Thoracic aorta (tissue), 2 donors: ENCODE measurements at places on chromosomes 16 and 17. TPM values are rescaled to one million over a fixed set of nuclear protein-coding genes. Genes with fewer than 3 reads are reported as not detected.

GRCh38 chr17:47145351-47145750, 43.7 kb downstream of the CDC27 start:
- H3K36me3 ChIP-seq: peaks cover 34% of the 10 kb centered on the region
- no peak overlapping the region for H3K27ac ChIP-seq
- DNase-seq: no peak
- H3K27me3 ChIP-seq: no peaks in the 10 kb centered on the region

GRCh38 chr16:85798283-85798776, 1.0 kb downstream of the EMC8 start:
- H3K4me3 ChIP-seq: peak overlapping the region; percentile 96
- H3K27me3 ChIP-seq: no peaks in the 10 kb centered on the region
- H3K36me3 ChIP-seq: peaks cover 17% of the 10 kb centered on the region
- peaks cover 25% of the 10 kb centered on the region for H3K4me1 ChIP-seq
- no peak for DNase-seq
- no peak overlapping the region for H3K27ac ChIP-seq

Gene SPNS2
- total RNA-seq: 9.1 TPM

- peak overlapping the region; percentile 84 for H3K27ac ChIP-seq
- peak overlapping the region; percentile 72 for H3K4me3 ChIP-seq
- H3K27me3 ChIP-seq: no peaks in the 10 kb centered on the region
- peaks cover 11% of the 10 kb centered on the region for H3K4me1 ChIP-seq
Measured at GRCh38 chr16:56357241-56357764, 68.0 kb downstream of the AMFR start.

DNA sequence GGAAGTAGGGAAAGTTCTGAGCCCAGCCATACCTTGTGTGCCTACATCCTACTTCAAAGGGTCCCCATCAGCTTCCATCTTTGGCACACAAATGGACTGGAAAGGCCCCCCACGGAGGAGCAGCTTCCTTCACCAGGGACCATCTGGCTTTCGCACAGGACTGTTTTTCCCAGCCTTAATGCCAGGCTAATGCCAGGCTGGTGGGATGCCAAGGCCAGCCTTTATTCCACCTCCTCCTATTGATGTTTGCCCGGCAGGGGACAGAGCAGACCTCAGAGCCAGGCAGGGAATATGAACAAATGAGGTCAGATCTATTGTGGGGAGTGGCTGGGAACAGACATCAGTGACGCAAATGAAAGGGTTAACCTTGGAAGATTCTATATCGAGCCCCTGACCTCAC, 5.7 kb downstream of the GPR179 start:
- no peaks in the 10 kb centered on the region for H3K36me3 ChIP-seq
- no peak for DNase-seq
- H3K4me1 ChIP-seq: no peaks in the 10 kb centered on the region
- H3K4me3 ChIP-seq: no peak overlapping the region
- H3K27me3 ChIP-seq: no peaks in the 10 kb centered on the region

GRCh38 chr17:1764284-1764683, 2.4 kb downstream of the SERPINF1 start:
- H3K27ac ChIP-seq: peak overlapping the region; percentile 1
- no peaks in the 10 kb centered on the region for H3K36me3 ChIP-seq
- no peak for DNase-seq
- H3K27me3 ChIP-seq: no peaks in the 10 kb centered on the region
- peaks cover 18% of the 10 kb centered on the region for H3K4me1 ChIP-seq
- no peak overlapping the region for H3K4me3 ChIP-seq

DNA sequence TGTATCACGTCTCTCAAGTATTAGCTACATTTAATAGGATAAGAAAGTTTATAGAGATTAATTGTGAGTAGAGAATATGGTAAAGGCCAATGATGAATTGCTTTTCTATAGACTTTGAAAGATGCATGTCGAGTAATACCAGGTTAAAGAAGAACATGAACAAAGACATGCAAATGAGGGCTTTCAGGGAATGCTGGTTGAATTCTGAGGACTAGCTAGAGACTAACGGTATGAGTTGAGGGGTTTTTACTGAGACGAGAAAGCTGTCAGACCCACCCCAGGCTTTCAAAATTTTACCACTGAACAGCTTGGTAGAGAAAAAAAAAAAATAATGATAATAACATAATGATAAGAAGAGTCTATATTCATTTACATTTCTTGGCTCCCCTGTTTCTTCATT, 796.0 kb upstream of the CDH8 start:
- no peak overlapping the region for H3K27ac ChIP-seq
- no peak for DNase-seq
- H3K4me3 ChIP-seq: no peak overlapping the region
- H3K27me3 ChIP-seq: no peaks in the 10 kb centered on the region
- H3K36me3 ChIP-seq: no peaks in the 10 kb centered on the region
- no peaks in the 10 kb centered on the region for H3K4me1 ChIP-seq

DNA sequence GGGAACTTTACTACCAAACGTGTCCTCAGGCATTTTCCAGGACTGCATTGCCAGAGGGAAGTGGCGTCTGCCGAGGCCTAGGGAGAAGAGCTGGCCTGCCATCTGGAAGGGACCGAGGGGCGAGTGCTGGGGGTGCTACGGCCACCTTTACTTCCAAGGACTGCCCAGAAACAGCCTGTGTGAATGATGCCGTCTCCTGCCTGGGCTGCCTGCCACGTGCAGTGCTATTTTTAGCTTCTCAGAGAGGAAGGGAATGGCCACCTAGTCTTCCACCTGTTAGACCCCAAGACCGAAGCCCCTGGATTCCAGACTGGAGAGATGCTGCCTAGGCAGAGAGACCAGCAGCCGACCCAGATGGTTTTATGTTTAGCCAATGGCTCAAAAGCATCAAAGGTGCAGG, 57.2 kb downstream of the VAC14 start:
- no peak overlapping the region for H3K27ac ChIP-seq
- H3K4me3 ChIP-seq: no peak overlapping the region
- no peaks in the 10 kb centered on the region for H3K36me3 ChIP-seq
- no peaks in the 10 kb centered on the region for H3K27me3 ChIP-seq
- no peak for DNase-seq

Gene IGFBP4
- 310 TPM for total RNA-seq

- H3K4me1 ChIP-seq: peaks cover 61% of the 10 kb centered on the region
- H3K4me3 ChIP-seq: peak overlapping the region; percentile 60
- H3K36me3 ChIP-seq: peaks cover 17% of the 10 kb centered on the region
- H3K27ac ChIP-seq: peak overlapping the region; percentile 97
- no peaks in the 10 kb centered on the region for H3K27me3 ChIP-seq
- DNase-seq: peak; percentile 23
Measured at GRCh38 chr16:87461466-87461991, 31.3 kb downstream of the ZCCHC14 start.

- H3K4me3 ChIP-seq: no peak overlapping the region
- H3K27me3 ChIP-seq: no peaks in the 10 kb centered on the region
- H3K36me3 ChIP-seq: peaks cover 57% of the 10 kb centered on the region
- H3K4me1 ChIP-seq: peaks cover 14% of the 10 kb centered on the region
- H3K27ac ChIP-seq: no peak overlapping the region
- no peak for DNase-seq
Measured at GRCh38 chr17:21298983-21299519, 14.5 kb downstream of the MAP2K3 start.

GRCh38 chr16:4301177-4301576, 14.7 kb upstream of the GLIS2 start:
- H3K4me1 ChIP-seq: peaks cover 12% of the 10 kb centered on the region
- no peak overlapping the region for H3K4me3 ChIP-seq
- H3K27ac ChIP-seq: no peak overlapping the region
- no peak for DNase-seq
- H3K27me3 ChIP-seq: no peaks in the 10 kb centered on the region

Gene IKZF3
- 5.6 TPM for total RNA-seq

DNA sequence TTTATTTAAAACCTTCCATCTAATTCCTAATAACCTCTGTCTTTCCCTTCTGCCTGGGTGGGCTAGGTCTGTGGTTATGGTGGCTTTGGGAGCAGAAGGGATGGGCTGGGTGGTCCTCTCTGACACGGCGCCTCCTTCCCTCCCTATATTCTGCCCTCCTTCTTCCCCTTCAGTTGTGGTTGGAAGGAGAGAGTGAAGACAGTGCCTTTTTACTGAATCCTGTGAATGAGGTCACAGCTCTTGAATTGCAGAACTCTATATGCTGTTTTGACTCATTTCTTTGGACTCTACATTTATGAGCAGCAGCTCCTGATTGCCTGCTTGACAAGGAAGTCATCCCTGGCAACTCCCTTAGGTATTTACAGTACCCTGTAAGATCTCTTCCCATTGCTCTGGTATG, 256.0 kb upstream of the ELAC2 start:
- H3K36me3 ChIP-seq: no peaks in the 10 kb centered on the region
- no peaks in the 10 kb centered on the region for H3K27me3 ChIP-seq
- H3K27ac ChIP-seq: no peak overlapping the region

DNA sequence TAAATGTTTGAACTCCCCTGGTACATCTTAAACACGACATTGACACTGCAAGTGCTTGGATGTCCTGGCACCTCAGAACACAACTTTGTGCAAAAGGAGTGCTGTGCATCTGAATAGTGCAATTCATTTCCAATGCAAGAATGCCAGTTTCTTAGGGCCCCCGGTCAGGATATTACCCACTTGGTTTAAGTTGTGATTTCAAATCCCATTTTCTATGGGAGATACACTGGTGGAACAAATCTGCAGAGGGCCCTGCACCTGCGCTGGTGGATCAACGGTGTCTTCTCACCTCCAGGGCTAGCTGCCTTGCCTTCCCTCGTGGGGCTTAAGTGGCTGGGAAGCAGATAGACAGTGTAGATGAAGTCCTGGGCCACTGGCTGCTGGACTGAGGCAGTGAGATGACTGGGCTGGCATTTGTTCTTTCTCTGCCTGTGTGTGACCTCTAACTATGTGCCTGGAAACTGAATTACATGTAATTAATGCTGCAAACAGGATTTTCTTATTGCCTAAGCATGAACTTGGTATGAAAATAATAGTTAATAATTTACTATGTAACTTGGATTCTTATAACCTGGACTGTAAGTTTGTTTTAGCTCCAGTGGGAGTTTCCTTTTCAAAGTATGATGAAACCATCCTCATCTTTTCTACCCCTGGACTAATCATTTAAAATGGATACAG, 20.9 kb downstream of the HAPSTR1 start:
- peaks cover 87% of the 10 kb centered on the region for H3K4me1 ChIP-seq
- no peaks in the 10 kb centered on the region for H3K27me3 ChIP-seq
- H3K4me3 ChIP-seq: peak overlapping the region; percentile 37
- DNase-seq: no peak

DNA sequence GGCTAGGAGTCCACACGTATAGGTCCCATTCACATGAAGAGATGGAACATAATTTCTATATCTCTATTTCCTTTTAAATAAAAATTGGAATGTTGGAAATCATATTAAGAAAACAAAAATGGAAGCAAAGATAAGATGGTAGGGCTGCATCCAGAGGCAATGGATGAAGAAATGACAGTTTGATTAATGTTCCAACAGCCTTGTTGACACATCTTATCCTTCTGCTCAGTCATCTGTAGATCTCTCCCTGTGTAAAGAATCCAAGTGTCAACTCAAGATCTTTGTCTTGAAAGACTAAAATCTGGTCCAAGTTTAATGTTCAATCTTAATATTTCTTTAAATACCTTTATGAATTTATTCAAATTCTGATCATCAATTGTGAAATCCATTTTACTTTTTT, 7.8 kb upstream of the KCNJ2 start:
- H3K4me1 ChIP-seq: no peaks in the 10 kb centered on the region
- H3K27ac ChIP-seq: no peak overlapping the region
- no peak overlapping the region for H3K4me3 ChIP-seq
- H3K27me3 ChIP-seq: no peaks in the 10 kb centered on the region
- no peaks in the 10 kb centered on the region for H3K36me3 ChIP-seq

- no peak for DNase-seq
- H3K36me3 ChIP-seq: peaks cover 26% of the 10 kb centered on the region
- H3K27me3 ChIP-seq: no peaks in the 10 kb centered on the region
- H3K4me3 ChIP-seq: no peak overlapping the region
- H3K4me1 ChIP-seq: no peaks in the 10 kb centered on the region
Measured at GRCh38 chr16:11022002-11022401, 77.6 kb downstream of the CLEC16A start.

DNA sequence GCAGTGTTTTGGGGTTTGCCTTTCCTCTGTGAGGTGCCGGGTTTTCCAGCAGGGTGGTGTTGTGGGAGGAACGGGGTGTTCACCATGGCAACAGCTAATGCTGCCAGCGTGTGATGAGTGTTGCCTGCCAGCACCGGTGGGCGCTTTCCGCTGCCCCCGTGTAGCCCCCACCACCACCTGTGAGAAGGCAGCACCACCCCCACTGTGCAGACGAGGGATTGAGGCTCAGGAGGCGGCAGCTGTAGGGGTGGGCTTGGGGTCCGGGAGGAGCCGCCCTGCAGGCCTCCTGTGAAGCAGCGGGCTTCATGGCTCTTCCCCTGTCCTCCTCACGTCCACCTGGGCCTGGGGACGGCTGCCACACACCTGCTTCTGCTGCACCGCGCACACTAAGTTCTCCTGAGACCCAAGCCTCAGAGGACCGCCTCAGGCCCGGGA, 5.2 kb downstream of the RAB40C start:
- no peak for DNase-seq
- H3K4me3 ChIP-seq: no peak overlapping the region
- peaks cover 10% of the 10 kb centered on the region for H3K4me1 ChIP-seq
- no peaks in the 10 kb centered on the region for H3K27me3 ChIP-seq
- H3K27ac ChIP-seq: no peak overlapping the region

DNA sequence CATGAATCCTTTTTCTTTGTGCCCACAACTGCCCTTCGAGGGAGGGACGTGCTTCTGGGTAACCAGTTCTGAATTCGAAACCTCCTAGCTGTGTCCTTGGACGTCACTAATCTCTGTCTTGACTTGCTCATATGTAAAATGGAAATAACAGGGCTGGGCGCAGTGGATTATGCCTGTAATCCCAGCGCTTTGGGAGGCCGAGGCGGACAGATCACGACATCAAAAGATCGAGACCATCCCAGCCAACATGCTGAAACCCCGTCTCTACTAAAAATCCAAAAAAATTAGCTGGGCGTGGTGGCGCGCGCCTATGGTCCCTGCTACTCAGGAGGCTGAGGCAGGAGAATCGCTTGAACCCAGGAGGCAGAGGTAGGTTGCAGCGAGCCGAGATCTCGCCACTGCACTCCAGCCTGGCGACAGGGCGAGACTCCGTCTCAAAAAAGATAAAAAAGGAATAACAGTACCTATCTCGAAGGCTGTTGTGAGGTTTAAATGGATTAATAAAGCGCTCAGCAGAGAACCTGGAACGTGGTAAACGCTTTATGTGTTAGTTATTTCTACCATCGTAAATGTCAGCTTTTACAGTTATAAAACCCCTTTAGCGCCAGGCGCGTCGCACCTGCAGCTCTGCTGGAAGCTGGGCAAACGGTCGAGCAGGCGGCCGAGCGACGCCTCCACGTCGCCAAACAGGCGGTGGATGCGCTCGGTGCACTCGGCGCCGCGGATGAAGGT, 641 bp downstream of the COG8 start:
- H3K27ac ChIP-seq: peak overlapping the region; percentile 79
- no peak for DNase-seq
- peaks cover 39% of the 10 kb centered on the region for H3K36me3 ChIP-seq
- peaks cover 31% of the 10 kb centered on the region for H3K4me1 ChIP-seq

DNA sequence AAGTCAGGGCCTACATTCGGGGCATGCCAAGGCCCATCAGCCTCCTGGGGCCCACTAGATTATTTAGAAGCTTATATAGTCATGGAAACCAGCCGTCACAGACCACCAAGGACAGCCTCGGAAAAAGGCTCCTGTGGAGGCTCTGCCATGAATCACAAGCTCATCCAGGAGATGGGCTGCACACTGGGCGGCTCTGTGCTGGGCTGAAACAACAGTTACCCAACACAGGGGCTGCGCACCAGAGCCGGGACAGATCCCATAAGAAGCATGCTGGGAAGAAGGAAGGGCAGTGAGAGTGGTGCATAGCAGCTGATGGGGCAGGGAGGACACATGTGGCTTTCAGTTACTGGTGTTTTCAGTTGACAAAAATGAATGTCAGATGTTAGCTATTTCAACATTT, 67.7 kb upstream of the GSG1L start:
- H3K36me3 ChIP-seq: peaks cover 39% of the 10 kb centered on the region
- DNase-seq: no peak
- H3K4me1 ChIP-seq: no peaks in the 10 kb centered on the region
- H3K4me3 ChIP-seq: no peak overlapping the region
- peak overlapping the region; percentile 77 for H3K27ac ChIP-seq
- no peaks in the 10 kb centered on the region for H3K27me3 ChIP-seq
